ENCODE measurements at places on chromosomes 4 and X.

DNA sequence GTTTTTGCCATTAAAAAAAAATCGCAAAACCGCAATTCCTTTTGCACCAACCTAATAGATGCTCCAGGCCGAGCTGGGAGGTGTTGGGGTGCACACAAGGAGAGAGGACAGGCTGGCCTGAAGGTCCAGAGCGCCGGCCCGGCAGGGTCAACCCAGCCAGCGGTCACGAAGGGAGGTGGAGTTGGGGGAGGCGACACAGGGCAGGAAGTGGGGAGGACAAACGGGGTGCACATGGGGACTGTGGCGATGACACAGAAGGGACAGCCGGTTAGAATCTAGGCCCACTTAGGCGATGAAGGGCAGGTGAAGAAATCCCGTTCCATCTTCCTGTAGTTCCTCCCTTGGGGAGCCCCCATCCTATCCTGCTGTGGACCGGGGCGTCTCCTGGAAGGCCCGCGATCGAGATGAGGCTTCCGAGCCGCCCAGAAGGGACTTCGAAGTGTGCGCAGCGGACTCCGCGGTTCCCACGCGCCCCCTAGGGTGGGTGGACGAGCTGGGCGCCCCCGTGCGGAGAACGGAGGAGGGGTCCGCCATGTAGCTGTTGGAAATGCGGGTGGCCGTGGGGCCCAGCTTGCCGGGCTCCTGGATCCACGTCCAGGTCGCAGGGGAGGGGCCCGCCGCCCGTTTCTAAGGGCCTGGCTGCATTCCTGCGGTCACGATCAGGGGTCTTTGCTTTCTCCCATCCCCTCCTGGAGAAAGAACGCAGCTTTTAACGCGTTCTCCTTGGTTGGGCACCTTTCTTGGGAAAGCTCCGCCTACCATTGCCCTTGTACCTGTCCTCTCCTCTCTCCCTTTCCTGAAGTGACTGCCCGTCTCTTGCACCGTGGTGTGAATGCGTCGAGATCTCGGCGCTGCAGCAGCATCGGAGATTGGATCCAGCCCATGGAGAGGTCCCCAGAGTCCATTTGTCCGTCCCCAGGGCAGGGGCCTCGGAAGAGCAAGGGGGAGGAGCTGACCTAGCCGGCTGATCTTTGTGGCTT lies 17.0 kb upstream of the HPF1 start:
- DNase-seq: no peak

DNA sequence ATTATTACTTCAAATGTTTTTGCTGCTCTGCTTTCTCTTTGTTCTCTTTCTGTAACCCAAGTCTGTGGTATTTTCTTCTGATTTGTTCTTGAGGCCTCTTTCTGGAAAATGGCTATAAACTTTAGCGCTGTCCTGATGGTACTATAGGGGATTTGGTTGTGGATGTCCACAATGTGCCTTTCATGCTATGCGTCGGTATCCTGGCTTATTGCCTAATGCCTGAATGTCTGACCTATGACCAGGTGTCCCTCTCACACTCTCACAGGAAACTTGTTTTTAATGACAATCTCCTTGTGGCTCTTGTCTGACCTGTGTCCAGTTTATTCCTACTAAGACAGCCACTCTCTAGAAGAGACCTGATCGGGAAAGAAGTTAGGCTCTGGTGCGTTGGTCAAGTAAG lies 222.4 kb upstream of the NR3C2 start:
- no peak for DNase-seq

- no peak for DNase-seq
Measured at GRCh38 chr4:33724685-33725084, 2519.6 kb downstream of the ARAP2 start.

DNA sequence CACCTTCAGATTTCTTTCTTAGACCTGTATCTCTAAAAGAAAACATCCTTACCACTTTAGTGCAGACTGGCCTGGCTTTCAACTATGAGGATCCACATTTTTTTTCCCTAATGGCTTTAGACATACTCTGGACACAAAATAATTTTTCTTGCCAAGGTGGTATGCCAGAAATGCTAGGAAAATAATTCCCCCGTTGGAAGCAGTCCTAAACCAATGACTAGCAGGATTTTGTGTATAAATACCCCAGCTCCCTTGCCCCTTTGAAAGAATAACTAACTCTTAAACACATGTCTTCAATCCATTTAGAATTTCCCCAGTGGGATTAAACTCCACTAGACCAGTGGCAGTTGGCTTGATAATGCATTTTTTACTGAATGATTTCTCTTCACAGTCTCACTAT lies 500.5 kb upstream of the FTHL17 start:
- DNase-seq: no peak

GRCh38 chrX:13670197-13670596 lies 17.3 kb downstream of the TCEANC start:
- DNase-seq: no peak

GRCh38 chrX:54935306-54935705 lies 14.7 kb downstream of the TRO start:
- DNase-seq: no peak

DNA sequence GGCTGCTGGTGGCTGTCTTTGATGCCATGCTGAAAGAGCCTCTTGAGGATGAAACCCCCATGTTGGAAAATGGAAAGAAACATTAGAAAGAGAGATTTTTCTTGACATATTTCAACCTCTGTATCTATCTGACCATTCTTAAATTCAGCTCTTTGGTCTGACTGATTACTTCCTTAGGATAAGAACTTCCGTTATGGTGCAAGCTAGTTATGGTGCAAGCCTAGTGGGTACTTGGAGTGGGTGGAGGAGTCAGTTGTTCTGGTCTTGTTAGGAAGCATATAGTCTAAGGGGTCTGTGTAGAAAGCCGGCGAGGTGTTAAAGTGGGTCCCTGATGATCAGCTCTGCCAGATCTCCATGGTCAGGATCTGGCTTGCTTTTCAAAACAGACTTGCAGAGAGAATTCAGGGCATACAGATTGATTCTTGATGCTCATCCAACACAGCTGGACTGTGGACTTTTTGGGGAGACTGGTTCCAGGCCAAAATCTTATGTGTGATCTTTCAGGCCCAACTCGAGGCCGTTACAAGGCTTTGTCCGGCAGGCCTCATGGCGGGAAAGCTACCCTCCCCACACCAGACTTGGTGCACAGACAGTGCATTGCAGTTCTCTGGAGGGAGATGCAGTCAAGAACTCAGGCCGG lies 82.8 kb upstream of the BOD1L1 start:
- no peak for DNase-seq

- DNase-seq: no peak
Measured at GRCh38 chrX:68725756-68726365, 78.4 kb downstream of the STARD8 start.

GRCh38 chrX:105451401-105451800 lies 230.9 kb upstream of the TEX13A start:
- no peak for DNase-seq

GRCh38 chr4:99887837-99888236 lies 6.4 kb downstream of the LAMTOR3 start:
- DNase-seq: no peak

DNA sequence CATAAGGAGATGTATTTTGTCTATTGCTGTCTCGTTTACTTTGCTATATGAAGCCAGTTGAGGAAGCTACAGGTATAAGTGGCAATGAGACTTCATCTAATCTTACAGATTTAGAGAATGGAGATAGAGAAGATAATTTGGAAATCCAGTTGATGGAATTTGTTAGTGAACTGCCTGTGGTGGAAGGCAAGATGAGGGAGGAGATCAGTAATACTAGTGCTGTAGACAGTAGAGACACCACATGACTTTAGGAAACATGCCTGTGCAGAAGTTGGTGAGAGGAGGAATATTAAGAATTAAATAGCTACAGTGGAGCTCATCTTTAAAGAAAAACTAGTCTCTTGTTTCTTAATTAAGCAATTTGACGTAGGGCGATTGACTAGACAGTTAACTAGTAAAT lies 51.3 kb downstream of the RBPJ start:
- DNase-seq: no peak

DNA sequence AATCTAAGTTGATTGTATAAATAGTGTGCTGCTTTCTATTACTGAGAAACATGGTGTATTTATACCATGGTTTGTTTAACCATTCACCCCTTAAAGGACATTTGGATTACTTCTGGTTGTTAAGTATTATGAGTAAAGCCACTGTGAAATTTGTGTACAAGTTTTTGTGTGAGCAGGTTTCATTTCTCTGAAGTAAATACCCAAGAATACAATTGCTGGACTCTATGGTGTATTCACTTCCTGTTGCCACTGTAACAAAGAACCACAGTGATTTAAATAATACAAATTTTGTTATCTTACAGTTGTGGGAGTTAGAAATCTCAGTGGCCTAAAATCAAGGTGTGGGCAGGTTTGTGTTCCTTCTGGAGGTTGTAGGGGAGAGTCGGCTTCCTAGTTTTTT lies 869.6 kb downstream of the CCSER1 start:
- DNase-seq: no peak

- no peak for DNase-seq
Measured at GRCh38 chrX:138128027-138128671, 562.2 kb downstream of the ZIC3 start.

- DNase-seq: no peak
Measured at GRCh38 chrX:150935467-150935866, 37.0 kb upstream of the CD99L2 start.

DNA sequence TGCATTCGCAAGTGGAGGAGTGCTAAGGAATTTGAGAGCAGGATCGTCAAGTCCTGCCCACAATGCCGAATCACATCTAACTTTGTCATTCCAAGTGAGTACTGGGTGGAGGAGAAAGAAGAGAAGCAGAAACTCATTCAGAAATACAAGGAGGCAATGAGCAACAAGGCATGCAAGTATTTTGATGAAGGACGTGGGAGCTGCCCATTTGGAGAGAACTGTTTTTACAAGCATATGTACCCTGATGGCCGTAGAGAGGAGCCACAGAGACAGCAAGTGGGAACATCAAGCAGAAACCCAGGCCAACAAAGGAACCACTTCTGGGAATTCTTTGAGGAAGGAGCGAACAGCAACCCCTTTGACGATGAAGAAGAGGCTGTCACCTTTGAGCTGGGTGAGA lies 100.2 kb upstream of the MED14 start:
- no peak for DNase-seq

DNA sequence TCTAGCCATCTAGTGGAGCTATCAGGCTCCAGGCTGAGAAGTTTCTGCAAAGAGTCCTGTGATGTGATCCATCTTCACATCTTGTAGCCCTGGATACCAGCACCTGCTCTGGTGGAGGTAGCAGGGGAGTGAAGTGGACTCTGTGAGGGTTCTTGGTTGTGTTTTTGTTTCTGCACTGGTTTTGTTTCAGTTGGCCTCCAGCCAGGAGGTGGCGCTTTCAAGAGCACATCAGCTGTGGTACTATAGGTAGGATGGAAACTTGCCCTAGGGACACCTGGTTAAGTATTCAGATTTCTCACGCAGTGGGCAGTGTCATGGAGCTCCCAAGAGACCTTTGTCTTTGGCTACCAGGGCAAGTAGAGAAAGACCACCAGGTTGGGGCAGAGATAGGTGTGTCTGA lies 257.5 kb upstream of the SLC7A11 start:
- DNase-seq: no peak

DNA sequence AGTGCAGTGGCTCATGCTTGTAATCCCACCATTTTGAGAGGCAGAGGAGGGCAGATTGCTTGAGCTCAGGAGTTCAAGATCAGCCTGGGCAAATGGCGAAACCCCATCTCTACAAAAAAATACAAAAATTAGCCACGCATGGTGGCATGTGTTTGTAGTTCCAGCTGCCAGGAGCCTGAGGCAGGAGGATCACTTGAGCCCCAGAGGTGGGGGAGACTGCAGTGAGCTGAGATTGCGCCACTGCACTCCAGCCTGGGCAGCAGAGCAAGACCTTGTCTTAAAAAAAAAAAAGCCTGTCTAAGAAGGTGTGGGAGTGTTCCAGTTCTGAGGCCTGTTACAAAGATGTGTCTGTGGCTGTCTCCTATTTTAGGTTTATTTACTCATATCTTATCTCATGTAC lies 38.0 kb downstream of the PI4K2B start:
- DNase-seq: no peak

DNA sequence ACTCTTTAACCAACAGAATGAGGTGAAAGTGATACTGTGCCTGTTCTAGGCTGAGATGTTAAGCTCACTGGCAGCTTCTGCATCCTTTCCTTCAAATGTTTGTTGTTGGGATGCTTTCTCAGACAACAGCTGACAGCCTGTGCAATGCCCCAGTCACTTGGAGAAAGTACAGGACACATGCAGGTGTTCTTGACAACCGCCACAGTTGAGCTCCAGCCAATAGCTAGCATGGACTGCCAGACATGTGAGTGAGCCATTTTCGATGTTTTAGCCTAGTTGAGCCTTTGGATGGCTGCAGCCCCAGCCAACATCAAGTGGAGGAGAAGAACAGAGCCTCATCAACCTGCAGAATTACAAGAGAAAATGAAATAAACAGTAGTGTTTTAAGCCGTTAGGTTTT lies 94.1 kb upstream of the PPP3CA start:
- DNase-seq: no peak

GRCh38 chr4:10035130-10035529 lies 13.8 kb upstream of the SLC2A9 start:
- DNase-seq: no peak

DNA sequence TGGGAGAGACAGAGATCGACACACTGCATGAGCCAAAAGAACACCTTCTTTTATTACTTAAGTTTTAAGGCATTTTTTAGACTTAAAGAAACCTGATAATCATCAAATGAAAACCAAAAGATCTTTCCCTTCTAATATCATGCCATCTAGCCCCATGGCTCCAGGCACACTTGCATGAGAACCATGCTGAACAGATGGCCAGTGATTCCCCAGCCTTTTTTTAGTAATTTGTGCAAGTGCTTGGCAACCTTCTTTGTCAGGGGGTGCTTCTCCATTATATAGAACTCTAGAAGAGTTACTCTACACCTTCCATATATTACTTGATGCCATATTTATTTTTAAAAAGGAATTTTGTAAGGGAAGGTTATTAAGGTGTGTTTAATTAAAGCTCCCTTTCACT lies 182.2 kb upstream of the TEX13C start:
- no peak for DNase-seq

DNA sequence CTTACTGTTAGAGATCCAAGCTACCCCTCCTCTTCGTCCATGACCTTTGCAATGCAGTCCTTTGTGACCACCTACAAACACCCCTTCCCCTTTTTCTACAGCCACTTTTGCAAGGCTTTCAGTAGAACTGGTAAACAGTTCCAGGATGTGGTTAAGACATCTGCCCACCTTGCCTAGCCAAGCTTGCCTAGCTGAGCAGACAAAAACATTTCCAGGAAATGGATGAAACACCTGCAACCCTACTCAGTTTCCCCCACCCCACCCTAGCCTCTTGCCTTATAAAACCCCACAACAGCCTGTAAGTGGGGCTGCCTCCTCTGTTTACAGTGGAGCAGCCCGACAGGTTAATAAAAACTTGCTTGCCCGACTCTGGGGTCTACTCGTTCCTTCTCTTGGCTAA lies 133.8 kb downstream of the ZC4H2 start:
- no peak for DNase-seq

GRCh38 chr4:46385946-46386345 lies 4.0 kb downstream of the GABRA2 start:
- no peak for DNase-seq

DNA sequence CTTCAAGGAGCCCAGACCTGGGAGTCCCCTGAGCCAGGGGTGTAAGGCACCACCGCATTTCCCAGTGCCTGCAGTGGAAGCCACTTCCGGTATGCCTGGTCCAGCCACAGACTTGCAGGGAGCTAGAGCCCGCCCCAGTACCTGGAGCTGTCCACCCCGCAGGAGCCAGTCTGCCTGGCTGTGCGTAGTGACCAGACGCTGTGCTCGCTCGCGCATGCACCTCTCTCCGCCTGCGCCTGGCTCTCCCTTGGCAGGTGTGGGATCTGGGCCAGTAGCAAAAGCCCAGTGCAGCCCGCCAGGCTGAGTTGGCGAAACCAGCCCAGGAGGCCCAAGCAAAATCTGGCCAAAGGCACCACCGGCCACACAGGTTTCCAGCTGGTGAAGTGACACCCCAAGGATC lies 973.7 kb upstream of the AGA start:
- DNase-seq: no peak

GRCh38 chrX:6228720-6229119 lies at the start of gene NLGN4X:
Gene NLGN4X (minus strand): TSS chrX:6228867. CDS start chrX:6151466, 77,401 bp downstream.
- DNase-seq: no peak
